HT1080 (cell line): ENCODE measurements at places on chromosomes 7 and 10.

- no peak for DNase-seq
Measured at GRCh38 chr10:12271210-12271540, 75.2 kb downstream of the CDC123 start.

DNA sequence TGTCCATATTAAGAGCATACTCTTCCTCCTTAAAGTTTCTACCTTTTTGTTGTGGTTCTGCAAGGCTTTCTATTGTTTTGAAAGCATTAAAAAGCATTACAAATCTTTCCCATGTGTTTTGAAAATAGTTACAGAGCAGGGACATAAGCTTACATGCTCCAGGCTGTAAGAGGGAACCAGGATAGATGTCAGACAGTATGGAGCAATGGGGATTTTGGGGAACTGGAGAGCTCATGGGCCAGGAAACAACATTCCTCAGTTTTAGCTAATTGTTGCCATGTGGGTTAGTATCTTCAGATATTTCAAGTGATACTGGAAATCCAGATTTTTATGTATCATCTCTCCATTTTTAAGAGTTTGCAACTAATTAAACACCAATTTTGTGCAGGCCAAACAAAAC is 3.5 kb downstream of the MDFIC start:
- no peak for DNase-seq

DNA sequence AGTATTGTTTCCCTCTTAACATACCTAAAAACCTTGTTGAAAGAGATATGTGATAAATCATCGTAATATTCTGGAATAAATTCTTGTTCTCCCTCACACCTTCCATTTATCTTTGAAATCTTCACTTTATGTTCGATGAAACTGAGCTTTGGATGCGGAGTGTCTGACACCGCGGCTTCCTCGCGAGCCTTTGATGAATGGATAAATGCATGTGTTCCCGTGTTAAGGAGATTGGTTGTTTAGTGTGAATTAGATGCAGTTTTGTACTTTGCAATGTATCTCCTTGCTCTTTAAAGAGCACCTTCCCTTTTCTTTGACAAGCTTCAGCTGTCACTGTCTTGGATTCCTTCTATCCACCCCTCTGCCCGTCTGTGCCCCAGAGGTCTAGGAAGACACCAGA is 138.1 kb downstream of the DOCK1 start:
- no peak for DNase-seq

GRCh38 chr10:24541239-24541753 is 182.4 kb downstream of the ARHGAP21 start:
- DNase-seq = no peak

GRCh38 chr7:113141803-113142202 is 23.4 kb upstream of the SMIM30 start:
- no peak for DNase-seq

- DNase-seq = no peak
Measured at GRCh38 chr10:132306864-132307751, 642 bp downstream of the STK32C start.

DNA sequence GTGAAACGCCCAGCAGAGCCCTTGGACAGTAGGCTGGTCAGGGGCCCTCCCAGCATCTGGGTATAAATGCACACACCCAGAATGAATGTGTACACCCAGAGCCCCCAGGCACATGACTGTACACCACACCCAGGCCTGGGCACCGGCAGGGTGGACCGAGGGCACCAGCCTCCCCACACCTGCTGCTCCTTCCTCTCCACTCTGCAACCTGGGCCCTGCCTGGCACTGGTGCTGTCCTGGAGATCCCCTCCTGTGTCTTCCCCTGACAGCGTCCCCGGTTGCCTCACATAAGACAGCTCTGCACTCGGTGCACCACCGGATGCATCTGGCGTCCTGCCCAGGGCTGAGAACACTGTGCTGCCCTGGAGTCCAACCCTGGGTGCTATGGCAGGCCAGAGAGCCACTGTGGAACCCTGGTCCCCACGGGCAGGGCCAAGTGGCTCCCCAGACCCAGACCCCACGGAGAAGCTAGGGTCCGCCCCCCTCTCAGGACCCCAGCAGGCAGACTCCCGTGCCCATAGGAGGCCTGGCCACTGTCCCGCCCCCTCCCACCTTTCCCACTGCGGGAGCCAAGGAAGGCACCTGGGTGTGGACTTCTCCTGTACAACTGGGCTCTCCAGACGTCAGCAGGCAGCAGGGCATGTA is 6.6 kb downstream of the RASGEF1A start:
- DNase-seq = no peak

- peak; percentile 68 for DNase-seq
Measured at GRCh38 chr7:155590215-155591018, 44.1 kb upstream of the CNPY1 start.

- DNase-seq = no peak
Measured at GRCh38 chr7:7639847-7640220, 718 bp upstream of the UMAD1 start.

DNA sequence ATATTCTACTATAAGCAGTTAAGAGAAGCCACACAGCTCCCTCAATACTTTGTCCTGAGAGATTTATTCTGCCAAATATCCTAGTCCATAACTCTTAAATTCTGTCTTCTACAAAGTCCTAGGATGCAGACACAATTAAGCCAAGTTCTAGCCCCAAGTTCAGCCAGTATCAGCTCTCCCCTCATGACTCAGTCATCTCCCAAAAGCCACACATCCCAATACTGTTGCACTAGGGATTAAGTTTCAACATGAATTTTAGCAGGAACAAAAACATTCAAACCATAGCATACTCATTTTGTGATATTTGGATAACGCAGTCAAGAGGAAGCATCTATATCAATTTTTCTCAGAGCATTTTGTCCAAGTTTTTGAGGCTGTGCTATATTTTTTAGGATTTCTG is 277.4 kb downstream of the FZD1 start:
- no peak for DNase-seq

DNA sequence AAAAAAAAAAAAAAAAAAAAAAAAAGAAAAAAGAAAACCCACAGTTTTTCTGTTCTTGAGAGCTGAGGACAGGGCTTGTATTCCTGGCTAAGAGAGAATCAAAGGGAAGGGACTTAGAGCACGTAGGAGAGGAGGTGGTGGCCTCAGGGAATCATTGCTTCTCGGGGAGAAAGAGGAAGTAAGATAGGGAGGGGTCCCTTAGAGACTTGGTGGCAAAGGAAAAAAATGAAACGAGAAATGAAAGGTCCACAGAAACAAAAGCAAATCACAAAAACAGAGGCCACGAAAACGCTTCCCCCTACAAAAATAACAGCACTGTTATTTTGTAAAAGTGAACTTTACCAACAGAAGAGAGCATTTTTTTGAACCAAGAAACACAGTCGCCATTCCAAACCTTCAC is 323.1 kb upstream of the GALNT17 start:
- DNase-seq = no peak

GRCh38 chr7:105591522-105591921 is 10.2 kb upstream of the EFCAB10 start:
- DNase-seq = no peak

DNA sequence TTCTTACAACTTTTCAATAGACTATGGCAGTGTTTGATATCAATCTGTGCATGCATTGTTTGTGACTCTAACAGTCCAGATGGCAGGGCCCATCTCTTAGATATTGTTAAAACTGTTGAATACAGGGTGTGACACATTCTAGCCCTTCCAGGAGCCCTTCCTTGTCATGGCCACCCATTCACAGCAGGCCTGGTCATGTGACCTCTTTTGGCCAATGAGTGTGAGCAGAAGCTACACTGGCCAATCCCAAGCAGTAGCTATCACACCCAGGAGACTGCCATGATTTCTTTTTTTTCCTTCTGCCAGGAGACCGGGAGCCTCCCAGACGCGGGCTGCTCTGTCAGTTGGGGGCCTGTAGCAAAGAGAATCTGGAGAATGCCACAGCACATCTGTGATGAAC is 655.4 kb upstream of the MKI67 start:
- DNase-seq = peak; percentile 20

- DNase-seq = no peak
Measured at GRCh38 chr7:25429731-25430130, 201.4 kb upstream of the NPVF start.

GRCh38 chr7:94022550-94022949 is 18.4 kb upstream of the BET1 start:
- DNase-seq = peak; percentile 68

GRCh38 chr7:76424413-76425111 is at the start of gene ZP3:
Gene ZP3, plus strand, starts transcription at chr7:76424950. Its CDS starts 15 bp downstream, at chr7:76424965.
- no peak for DNase-seq

DNA sequence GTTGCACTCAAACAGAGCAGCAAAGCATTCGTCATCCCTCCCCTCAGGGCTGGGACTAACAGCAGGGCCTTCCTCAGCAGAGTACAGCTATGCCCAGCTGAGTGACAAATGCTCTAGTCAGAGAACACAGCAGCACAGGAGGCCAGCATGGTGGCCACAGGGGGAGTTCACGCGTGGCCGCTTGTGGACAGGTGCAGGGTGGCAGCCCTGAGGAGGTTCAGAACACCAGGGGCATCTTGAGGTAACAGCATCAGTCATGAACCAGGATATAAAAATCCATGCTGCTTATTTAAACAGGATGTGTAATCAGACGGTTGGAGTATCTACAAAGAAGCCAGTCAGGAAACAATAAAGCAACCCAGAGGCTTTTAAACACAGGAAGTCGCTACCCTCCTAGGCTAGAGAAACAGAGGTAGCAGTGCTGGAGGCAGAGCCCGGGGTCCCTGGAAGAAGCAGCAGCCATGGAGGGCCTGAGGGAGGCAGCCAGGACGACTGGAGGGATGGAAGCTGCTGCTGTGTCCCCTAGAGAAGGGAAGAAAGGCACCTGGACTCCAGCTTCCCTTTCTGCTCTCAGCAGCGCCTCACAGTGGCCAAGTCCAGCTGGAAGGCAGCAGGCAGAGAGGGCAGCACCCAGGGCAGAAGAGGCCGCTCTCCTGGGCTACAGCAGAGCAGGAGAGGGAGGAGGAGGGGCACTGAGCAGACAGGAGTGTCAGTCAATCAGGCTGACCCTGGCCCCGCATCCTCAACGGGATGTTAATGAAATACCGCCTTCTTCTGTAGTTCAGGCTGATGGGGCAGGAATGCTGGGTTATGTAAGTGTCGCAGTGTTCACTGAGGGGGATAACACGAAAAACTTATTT is 70.8 kb upstream of the UCN3 start:
- peak; percentile 47 for DNase-seq

DNA sequence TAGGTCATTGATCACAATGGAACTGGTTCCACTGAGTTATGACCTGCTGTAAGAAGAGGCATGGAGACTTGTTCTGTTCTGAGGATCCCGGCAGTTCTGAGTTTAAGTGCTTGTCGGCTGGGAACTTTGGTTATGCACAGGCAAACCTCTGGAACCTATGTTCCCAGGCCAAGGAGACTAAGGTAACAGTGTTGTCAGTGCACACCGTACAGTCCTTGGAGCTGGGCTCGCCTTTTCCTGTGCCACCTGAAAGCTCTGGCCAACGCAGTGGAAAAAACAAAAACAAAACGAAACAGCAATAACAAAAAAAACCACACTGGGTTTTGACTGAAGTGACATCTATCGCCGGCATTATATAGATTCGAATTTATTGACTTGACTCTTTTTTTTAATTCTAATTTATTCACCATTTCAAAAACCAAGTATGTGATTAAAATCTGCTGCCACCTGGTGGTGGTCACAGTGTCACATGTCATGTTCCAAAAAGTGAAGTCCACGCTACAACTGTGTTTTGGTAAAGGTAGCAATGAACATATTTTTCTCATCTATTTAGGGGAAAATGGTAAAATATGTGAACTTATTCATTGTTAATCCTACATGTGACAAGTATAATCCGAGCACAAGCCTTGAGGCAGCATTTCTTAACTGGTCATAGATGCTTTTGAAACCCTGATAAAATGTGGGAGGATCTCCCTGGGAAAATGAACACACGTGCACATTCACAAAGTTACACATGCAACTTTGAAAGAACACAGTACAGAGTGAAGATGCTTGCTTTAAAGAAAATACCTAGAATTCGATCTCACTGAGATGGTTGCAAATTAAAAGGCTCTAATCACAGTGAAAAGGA is 113.8 kb upstream of the PPP2R2D start:
- no peak for DNase-seq

GRCh38 chr7:41439515-41439879 is 263.4 kb downstream of the INHBA start:
- DNase-seq = no peak

DNA sequence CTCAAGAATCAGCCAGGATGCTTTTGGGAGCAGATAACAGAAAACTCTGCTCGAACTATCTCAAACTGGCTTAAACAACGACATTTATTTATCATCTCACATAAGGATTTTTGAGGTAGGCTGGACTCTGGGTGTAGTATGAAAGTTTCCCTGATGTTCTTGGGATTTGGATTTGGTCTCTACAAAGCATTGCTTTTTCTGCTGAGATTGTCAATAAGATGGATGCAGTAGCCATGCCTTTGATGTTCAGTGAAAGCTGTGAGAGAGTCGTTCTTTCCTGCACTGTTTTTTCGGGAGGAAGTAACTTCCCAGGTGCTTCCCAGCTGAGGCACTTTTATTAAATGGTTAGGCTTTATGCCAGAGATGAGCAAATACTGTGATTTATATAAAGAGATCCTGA is 181.1 kb downstream of the PRKG1 start:
- no peak for DNase-seq

DNA sequence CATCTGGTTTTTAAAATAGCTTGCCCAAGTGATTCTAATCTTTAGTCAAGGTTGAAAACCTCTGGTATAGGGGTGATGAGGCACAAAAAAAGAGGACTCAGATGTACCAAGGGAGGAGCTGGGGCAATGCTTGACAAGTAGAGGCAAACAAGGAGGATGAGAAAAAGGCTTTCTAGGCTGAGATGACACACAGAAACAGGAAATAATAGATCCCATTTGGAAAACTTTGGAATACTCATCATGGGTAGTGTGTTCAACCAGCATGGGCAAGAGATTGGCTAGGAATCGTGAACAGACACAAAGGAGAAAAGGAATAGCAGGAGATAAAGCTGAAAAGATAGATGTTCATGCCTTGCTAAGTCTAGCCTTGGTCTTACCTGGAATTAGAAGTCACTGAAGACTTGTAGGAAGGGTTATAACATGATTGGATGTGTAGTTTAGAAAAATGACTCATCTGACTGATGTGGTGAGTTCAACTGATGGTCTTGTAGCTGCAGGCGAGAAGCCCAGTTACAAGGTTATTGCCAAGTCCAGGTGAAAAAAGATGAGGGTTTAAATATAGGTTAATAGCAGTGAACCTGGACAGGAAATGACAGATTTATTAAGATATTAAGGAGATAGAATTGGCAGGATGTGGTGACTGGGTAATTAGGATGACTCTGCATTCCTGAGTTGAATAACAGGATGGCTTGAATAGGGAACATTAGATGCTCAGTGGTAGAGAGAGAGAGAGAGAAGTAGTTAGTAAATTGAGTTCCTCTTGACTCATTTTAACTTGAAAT is 214.0 kb upstream of the LRGUK start:
- peak; percentile 87 for DNase-seq
